ENCODE measurements at places on chromosomes 7 and 10. TPM values are rescaled to one million over a fixed set of nuclear protein-coding genes. Genes with fewer than 3 reads are reported as not detected.

GRCh38 chr10:60820093-60820754, 41.9 kb downstream of the CDK1 start:
- H3K27me3 ChIP-seq: no peaks in the 10 kb centered on the region
- H3K4me1 ChIP-seq: no peaks in the 10 kb centered on the region
- H3K36me3 ChIP-seq: no peaks in the 10 kb centered on the region
- DNase-seq: no peak
- no peak overlapping the region for H3K27ac ChIP-seq
- H3K4me3 ChIP-seq: no peak overlapping the region

GRCh38 chr10:79088613-79089355, 20.0 kb downstream of the ZMIZ1 start:
- no peaks in the 10 kb centered on the region for H3K36me3 ChIP-seq
- H3K4me1 ChIP-seq: peaks cover 39% of the 10 kb centered on the region
- H3K27me3 ChIP-seq: no peaks in the 10 kb centered on the region
- no peak overlapping the region for H3K27ac ChIP-seq
- H3K4me3 ChIP-seq: no peak overlapping the region

- no peaks in the 10 kb centered on the region for H3K36me3 ChIP-seq
- peaks cover 4% of the 10 kb centered on the region for H3K4me1 ChIP-seq
- no peak for DNase-seq
- no peak overlapping the region for H3K4me3 ChIP-seq
Measured at GRCh38 chr7:16462431-16462889, 3.1 kb downstream of the SOSTDC1 start.

DNA sequence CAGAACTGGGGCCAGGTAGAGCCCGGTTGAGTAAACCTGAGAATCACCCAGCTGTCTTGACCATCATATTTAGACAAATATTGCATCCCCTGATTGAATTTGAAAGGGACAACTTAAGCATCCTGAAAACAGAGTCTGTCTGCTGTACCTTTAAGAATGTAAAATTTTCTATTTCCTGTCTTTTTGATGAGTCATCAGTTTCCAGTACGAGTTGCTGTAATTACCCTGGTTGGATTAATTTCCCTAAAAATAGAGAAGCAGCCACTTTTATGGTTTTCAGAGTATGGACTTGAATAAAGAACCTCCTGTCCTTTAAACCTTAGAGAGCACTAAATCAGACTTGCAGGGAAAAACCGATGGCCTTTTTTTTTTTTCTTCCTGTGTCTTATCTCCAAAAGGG, 164.6 kb upstream of the SH2B2 start:
- H3K4me1 ChIP-seq: peaks cover 9% of the 10 kb centered on the region
- DNase-seq: no peak
- H3K27ac ChIP-seq: no peak overlapping the region
- H3K4me3 ChIP-seq: no peak overlapping the region
- no peaks in the 10 kb centered on the region for H3K27me3 ChIP-seq

DNA sequence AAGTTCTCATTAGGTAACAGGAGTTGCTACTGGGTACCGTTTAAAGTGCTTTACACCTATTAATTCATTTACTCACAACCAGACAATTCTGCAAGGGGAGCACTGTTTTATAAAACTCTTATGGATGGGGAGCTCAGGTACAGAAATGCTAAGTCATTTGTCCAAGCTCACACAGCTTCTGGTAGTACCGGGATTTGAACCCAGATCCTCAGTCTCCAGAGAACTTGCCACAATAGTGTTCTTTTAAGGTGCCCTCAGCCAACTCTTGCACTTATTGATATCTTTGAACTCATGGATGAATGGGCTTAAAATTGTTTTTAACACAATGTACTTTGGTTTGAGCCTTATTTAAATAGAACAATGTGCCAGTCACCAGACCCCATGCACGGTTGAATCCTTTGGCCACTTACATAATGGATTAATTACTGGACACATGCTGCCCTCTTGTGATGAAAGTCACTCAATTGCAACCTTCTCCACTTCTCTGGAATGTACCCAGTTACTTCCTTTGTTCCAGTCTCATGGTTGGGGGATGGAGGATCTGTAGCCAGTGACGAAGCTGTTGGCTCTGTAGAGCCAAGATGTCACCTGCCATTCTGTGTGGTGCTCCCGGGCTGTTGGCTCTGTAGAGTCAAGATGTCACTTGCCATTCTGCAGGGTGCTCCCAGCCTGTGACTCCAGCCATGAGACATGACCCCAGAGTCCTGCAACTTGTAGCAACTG, 65.6 kb downstream of the NOD1 start:
- H3K27ac ChIP-seq: no peak overlapping the region
- H3K4me1 ChIP-seq: no peaks in the 10 kb centered on the region
- no peaks in the 10 kb centered on the region for H3K27me3 ChIP-seq
- no peak overlapping the region for H3K4me3 ChIP-seq
- H3K36me3 ChIP-seq: no peaks in the 10 kb centered on the region

Gene BMPER
- 0.54 TPM for total RNA-seq

Gene TMEM196
- total RNA-seq: 0.19 TPM

Gene BRAF
- 16.0 TPM for total RNA-seq
